ENCODE measurements at places on chromosomes 2 and 18. TPM values are rescaled to one million over a fixed set of nuclear protein-coding genes. Genes with fewer than 3 reads are reported as not detected.

- no peak for DNase-seq
Measured at GRCh38 chr18:5024741-5025140, 172.3 kb downstream of the AKAIN1 start.

DNA sequence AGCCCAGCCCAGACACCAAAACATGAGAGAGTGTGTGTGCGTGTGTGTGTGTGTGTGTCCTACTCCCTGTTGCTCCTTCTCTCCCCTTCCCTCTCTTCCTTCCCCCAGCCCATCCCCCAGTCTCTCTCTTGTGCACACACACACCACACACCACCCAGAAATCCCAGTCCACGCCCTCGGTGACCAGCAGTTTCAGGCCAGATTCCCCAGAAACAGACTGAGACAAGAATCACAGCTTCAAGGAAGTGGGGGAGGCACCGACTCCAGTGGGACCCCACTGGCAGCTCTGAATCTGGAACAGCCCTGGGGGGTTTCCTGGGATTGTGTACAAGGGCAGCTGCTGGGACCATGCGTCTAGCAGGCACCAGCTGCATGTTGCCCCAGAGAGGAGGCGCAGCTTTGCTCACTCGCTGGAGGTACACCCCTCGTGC is 113.5 kb downstream of the NDUFA10 start:
- no peak for DNase-seq

GRCh38 chr2:28642796-28643195 is 108.8 kb upstream of the PPP1CB start:
- DNase-seq, result no peak

- peak; percentile 16 for DNase-seq
Measured at GRCh38 chr2:215933151-215933550, 80.2 kb downstream of the MREG start.

DNA sequence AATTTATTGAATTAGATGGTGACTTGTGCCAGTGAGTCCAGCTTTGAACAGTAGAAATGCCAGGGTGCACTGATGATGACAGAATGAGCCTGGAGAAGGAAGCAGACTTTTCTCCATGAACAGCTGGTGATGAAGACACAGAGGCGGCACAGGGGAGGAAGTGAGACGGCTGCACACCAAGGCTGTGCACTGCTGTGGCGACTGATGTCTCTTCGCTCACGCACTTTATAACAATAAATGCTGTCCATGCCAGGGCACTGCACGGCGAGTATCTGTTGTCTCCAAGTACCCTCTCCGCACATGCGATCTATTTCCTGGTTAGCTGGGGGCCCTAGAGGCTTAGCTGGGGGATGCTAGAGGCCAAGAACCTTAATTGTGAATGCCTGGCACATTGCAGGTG is 175.2 kb downstream of the TMEM200C start:
- no peak for DNase-seq

DNA sequence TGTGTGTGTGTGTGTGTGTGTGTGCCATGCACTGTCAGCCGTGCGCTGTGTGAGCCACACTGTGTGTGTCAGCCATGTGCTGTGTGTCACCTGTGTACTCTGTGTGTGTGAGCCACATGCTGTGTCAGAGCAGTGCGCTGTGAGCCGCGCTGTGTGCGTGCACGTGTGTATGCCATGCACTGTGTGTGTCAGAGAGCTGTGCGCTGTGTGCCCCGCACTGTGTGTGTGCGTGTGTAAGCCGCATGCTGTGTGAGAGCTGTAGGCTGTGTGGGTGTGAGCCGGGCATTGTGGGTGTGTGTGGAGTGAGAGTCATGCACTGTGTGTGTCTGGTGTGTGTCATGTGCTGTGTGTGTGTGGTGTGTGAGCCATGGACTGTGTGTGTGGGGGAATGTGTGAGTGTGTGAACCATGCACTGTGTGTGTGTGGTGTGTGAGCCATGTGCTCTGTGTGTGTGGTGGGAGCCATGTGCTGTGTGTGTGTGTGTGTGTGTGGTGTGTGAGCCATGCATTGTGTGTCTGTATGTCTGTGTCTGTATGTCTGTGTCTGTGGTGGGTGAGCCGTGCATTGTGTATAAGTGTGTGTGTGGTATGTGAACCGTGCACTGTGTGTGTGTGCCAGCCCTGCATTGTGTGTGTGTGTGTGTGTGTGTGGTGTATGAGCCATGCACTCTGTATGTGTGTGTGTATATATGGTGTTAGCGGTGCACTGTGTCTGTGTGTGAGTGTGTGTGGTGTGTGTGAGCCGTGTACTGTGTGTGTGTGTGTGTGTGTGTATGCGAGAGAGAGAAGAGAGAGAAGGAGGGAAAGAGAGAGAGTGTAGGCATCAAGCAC is 106.4 kb upstream of the TPO start:
- no peak for DNase-seq

- peak; percentile 69 for DNase-seq
Measured at GRCh38 chr2:61017003-61017555, 441 bp upstream of the PEX13 start.

DNA sequence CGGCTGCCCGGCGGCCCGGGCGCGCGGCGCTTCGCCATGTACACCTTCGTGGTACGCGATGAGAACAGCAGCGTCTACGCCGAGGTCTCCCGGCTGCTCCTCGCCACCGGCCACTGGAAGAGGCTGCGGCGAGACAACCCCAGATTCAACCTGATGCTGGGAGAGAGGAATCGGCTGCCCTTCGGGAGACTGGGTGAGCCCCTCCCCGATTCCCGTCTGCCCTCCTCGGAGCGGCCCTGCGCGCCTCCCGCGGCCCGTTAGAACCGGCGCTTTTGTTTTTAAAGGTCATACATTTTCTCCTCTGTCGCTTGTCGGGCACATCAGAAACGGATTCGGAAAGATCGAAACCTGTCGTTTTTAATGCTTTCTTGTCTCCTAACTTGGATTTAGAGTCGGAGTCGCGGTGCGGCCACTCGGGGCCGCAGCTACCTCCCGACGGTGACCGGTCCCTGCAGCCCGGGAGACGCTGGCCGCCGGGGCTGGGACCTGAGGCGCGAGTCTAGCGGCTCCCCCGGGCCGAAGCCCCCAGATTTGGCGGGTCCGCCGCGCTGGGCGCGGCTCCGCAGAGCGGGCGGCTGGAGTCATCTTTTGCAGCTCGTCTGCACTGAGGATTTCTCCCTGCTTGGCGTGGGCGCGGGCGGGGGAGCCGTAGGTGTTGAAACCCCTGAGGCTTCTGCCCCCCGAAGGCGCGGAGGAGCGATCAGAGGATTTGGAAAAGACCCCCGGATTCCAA is 519 bp downstream of the TTL start:
- peak; percentile 55 for DNase-seq

DNA sequence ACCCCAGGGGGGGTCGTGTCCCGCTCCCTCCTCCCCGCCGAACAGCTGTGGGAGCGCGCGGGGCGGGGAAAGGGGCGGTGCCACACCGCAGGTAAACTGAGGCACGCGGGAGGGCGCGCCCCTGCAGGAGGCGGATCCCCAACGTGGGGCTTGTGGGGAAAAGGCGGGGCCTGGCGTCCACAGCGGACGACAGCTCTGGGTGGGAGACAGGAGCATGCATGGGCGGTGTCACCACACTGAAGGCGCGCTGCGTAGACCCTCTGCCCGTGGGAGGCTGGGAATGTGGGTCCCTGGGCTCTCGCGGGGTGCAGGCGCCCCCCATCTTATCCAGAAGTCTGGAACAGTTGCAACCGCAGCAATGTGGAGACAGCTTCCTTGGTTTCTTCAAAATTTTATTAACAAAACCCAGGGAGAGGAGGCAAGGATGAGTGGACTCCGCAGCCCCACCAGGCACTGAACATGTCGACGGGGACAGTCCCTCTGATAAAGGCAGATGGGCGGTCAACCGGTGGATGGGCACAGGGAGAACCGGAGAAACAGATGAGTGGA is 723 bp upstream of the MBD1 start:
- DNase-seq, result no peak

- peak; percentile 20 for DNase-seq
Measured at GRCh38 chr2:19861813-19862212, 40.0 kb downstream of the TTC32 start.

Gene EDAR
- not detected for total RNA-seq

Gene HADHB
- total RNA-seq, result 118 TPM

Gene ZC3H15
- 67.6 TPM for total RNA-seq

Gene RPRM
- total RNA-seq, result not detected

Gene SLC9A4
- total RNA-seq, result 0.06 TPM

Gene TUBA3D
- total RNA-seq, result 2.0 TPM

Gene ATP6V1C2
- not detected for total RNA-seq

Measured in LHCN-M2 (cell line).